ENCODE measurements at places on chromosomes 7 and 10.

- DNase-seq: no peak
These were observed 74.6 kb upstream of the CC2D2B start for GRCh38 chr10:95833042-95833610.

- DNase-seq: peak; percentile 19
These were observed 10.4 kb upstream of the PRKG1 start for GRCh38 chr10:51063659-51064535.

GRCh38 chr10:51729822-51730555 lies 30.6 kb upstream of the CSTF2T start:
- DNase-seq: no peak

DNA sequence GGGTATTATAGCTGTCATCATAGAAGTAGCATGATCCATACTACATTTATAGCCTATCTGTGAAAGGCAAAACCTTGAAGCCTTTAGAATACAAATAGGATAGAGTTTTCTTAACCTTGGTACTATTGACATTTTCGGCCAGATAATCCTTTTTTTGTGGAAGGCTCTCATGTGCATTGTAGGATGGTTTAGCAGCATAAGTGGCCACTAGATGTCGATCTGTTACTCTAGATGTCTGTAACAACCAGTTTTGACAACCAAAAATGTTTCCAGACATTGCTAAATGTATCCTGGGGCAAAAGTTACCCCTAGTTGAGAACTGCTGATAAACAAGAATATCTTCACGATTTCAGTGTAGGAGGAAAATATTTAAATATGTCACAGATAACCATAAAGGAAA lies 319.4 kb upstream of the GALNT17 start:
- DNase-seq: no peak

- DNase-seq: no peak
These were observed 458.3 kb downstream of the PLXDC2 start for GRCh38 chr10:20274571-20274970.

DNA sequence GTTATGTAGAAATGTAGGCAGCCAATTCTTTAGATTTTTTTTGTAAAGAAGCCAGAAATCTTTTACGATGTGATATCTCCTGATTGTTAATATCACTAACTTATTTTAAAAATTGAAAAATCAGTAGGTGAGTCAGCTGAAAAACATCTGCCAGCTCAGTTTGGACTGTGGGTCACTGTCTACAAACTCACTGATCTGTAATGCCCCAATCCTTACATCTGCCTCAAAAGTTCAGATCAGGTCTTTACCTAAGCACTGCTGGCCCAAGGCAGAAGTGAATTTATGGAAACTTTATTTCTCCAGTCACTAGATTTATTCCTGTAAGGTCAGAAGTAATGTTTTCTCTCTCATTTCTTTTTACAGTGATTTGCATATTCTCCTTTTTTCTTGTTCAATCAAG lies 31.0 kb upstream of the FAM13C start:
- DNase-seq: no peak

DNA sequence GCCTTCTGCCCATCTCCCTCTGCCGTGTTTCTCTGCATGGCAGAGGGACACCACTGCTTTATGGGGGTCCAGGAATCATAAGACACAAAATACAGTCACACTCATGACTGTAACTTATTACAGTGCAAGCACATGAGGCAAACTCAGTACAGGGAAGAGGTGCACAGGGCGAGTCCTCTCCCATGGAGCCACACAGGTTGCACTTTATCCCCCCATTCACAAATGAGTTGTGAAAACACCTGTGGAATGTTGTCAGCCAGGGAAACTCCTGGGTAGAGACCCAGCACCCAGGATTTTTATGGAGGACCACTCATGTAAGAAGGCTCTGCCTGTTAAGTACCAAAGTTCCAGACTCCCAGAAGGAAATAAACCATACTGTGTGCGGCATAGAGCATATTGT lies 107.2 kb upstream of the GJD4 start:
- no peak for DNase-seq

- no peak for DNase-seq
These were observed 11.7 kb upstream of the HOXA2 start for GRCh38 chr7:27113991-27114769.

- DNase-seq: no peak
These were observed 115.6 kb upstream of the TNS3 start for GRCh38 chr7:47697543-47697942.

DNA sequence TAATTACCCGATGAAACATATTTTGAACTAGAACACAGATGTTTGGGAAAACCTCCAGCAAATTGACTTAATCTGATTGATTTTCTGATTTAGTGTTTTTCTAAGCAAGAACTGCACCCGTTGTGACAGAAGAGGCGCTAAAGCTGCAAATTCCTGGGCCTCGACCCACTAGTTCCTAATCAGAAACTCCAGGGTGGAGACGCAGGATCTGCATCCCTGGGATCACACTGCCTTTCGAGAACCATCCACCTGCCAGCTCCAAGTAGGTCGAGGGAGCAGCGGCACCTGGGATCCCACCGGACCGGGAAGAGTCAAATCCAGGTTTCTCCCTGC lies 136.8 kb upstream of the CDCA7L start:
- no peak for DNase-seq

GRCh38 chr10:93512565-93512964 lies 16.2 kb downstream of the CEP55 start:
- no peak for DNase-seq

GRCh38 chr10:10644676-10645385 lies 372.8 kb upstream of the CELF2 start:
- no peak for DNase-seq

DNA sequence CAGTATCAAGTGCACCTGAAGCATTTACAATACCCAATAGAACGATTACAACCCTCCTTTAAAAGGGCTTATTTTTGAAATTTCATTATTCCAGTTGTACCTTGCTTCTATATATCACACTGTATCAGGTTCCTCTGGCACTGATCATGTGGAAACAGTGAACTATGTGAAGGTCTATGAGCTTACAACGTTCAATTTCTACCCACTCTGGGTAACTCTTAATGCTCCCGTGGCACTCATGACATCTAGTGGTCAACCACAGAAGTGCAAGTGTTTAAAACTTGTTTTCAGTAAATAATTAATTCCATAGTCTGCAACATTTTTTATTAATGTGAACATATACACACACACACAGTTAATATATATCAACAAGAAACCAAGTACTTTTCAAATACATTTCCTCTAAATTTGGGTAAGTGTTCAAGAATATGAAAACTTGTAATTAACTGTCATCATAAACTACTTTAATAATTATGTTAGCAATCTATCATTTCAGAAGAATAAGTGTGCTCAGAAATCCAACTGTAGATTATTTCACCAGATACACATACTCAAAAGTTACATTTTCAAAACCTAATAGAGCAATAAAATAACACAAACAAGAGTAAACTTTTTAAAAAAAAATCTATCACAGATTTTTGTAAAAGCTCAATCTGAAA lies 61.0 kb downstream of the MPP7 start:
- peak; percentile 54 for DNase-seq

GRCh38 chr10:47195274-47195885 lies 104.6 kb upstream of the GDF10 start:
- no peak for DNase-seq

DNA sequence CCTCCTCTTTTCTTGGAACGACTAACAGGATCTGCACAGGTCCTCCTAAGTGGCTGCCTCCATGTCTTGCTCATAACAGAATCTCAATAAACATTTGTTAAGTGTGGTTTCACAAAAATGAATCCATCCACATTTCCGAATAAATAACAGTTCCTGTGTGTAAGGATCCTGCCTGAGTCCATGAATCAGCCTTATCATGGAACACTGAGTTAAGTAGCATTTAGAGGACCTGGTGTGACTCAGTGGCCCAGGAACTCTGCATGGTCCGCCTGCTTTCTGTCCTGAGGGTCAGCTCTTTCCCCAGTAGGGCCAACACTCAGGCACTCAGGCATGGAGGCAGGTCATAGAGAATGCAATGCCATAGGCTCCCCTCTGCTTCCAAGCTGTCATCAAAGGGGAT lies 15.8 kb upstream of the C10orf90 start:
- DNase-seq: no peak

DNA sequence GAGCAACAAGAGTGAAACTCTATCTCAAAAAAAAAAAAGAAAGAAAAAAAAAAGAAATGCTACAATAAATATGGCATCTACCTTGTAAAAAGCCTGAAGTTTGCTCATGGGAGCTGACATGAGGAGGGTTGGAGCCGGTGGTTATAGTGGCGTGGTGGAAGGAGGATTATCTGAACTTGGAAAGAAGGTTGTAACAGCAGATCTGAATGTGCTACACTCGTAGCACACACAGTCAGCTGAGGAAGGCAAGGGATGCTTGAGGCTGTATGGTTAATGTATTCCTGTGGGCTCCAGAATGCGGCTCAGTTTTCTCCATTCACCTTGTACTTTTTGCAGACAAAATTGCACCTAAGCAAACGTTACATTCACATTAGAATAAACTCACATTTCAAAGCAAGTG lies 390.3 kb upstream of the GALNT17 start:
- no peak for DNase-seq

DNA sequence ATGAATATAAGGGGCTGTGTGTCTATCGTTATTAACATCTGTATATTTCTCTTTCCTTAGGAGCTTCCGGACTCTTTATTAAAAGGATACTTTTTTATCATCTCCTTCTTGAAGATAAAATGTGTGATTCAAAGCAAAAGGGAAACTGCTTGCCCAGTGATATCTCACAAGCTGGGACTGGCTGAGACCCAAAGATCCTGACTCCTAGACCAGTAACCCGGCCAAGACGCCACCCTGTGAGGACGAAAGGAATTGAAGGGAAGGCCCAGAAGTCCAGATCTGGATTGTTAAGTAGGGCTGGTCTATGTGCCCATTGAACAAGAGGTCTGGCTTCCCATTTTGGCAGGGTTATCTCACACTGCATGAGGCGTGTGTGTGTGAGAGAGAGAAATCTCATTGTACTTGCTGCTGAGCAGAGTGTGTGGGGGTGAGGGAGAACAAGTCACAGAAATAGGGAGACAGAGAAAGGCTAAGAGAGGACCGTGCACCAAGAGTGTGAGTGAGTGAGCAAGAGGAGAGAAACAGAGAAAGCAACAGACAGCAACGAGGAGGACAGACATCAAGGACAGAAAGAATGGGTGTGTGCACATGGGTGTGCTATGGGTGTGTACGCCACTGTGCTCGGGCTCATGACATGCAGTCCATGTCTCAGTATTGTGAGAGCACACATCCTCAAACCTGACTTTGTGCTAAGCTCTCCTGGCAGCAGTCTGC lies 75.4 kb downstream of the PLXNA4 start:
- no peak for DNase-seq

DNA sequence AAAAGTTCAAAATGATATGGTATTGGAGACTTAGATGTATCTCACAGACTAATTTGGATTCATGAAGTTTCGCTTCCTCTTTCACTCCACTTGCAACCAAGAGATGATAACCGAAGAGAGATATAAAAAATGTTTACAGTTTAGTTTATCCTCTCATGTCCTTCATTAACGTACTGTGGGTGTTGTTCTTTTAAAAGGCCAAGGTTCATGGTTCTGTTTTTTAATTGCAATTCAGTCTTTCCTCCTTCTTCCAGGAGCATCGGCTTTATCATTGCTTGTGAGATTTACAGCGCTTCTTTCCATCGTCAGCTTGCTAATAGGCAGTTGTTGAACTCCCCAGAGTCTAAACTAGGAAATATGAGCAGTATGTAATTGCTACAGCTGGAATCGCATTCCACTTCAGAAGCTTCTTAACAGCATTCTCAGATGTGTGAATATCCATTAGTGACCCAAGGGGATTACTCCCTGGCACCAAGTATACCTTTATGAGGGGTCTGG lies 75.9 kb upstream of the HGF start:
- DNase-seq: peak; percentile 91

Measured in NB4 (cell line).